Activated CD8-positive, alpha-beta memory T cell treated with anti-CD3 and anti-CD28 coated beads for 24 hours (primary cell): ENCODE measurements at places on chromosomes 5 and 9.

GRCh38 chr5:150503977-150504620 lies 3.8 kb upstream of the NDST1 start:
- no peak for DNase-seq

- no peak for DNase-seq
Measured at GRCh38 chr9:22170990-22171670, 162.0 kb upstream of the CDKN2B start.

DNA sequence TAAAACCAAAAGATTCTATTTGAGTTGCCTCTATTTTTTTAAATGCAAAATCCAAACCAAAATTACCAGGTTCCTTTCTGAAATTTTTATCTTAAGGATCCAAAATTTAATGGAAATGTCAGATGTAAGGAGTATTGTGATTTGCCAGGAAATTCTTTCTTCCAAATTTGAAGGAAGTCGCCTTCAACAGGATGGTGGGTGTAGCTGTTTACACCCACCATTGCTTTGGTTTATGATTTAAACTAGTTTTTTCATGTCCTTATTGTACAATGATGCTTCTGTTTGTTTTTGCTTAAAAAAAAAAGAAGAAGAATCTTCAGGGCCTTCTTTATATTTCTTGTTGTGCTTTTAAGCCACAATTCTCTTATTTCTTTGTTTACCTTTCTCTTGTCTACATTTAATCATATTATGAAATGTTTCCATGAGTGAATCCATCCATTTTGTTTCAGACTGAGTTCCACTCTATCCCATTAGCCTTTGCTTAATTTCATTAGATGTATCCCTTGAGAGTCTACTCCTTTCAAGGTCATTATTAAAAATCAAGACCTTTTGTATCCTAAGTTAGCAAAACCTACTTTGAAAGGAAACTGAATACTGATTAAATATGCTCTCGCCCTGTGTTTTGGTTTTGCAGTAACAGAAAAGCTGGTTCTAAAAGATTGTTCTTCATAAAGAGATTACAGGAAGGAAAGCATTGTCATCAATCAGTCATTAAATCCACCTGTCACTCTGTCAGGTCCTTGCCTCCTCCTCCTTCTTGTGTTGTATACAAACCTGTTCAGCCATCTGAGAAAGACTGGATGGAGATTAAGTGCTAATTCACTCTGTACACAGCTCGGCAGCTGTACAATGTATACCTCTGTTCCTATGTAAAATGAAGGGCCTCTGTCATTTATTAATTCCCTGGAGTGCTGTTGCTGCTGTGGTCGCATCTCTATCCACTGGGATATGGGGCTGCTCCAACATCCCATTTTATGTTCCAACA lies 45.5 kb upstream of the SLC2A8 start:
- DNase-seq, result no peak

GRCh38 chr9:34773955-34774354 lies 64.0 kb upstream of the CCL21 start:
- no peak for DNase-seq

- DNase-seq, result no peak
Measured at GRCh38 chr5:35066260-35066795, 18.6 kb upstream of the AGXT2 start.
